NCI-H69 (cell line): ENCODE measurements at places on chromosomes 11 and 22.

- DNase-seq = peak; percentile 87
Measured at GRCh38 chr11:44199298-44199697, 103.8 kb downstream of the EXT2 start.

- no peak for DNase-seq
Measured at GRCh38 chr11:113174882-113175281, 139.5 kb upstream of the TTC12 start.

- peak; percentile 98 for DNase-seq
Measured at GRCh38 chr11:94734563-94735275, 33.4 kb upstream of the AMOTL1 start.

GRCh38 chr11:78334109-78334508, 83.5 kb downstream of the GAB2 start:
- no peak for DNase-seq

GRCh38 chr22:32714458-32715430, 86.8 kb upstream of the TIMP3 start:
- no peak for DNase-seq

- peak; percentile 54 for DNase-seq
Measured at GRCh38 chr11:125569915-125570621, 791 bp downstream of the EI24 start.
